Fibroblast of the aortic adventitia (primary cell): ENCODE measurements at places on chromosomes 5 and 9.

- DNase-seq: no peak
Measured at GRCh38 chr5:87850843-87851242, 417.8 kb downstream of the TMEM161B start.

GRCh38 chr9:69578026-69578425 is 94.1 kb downstream of the APBA1 start:
- no peak for DNase-seq

- peak; percentile 40 for DNase-seq
Measured at GRCh38 chr9:95017062-95017461, 290.6 kb downstream of the AOPEP start.

- no peak for DNase-seq
Measured at GRCh38 chr5:149500922-149501582, 50.2 kb downstream of the CSNK1A1 start.

- peak; percentile 71 for DNase-seq
Measured at GRCh38 chr5:66171349-66172344, 27.5 kb downstream of the SREK1 start.

GRCh38 chr5:80917631-80918030 is 42.5 kb upstream of the RASGRF2 start:
- DNase-seq: no peak
